ENCODE measurements at places on chromosomes 13 and 19.

DNA sequence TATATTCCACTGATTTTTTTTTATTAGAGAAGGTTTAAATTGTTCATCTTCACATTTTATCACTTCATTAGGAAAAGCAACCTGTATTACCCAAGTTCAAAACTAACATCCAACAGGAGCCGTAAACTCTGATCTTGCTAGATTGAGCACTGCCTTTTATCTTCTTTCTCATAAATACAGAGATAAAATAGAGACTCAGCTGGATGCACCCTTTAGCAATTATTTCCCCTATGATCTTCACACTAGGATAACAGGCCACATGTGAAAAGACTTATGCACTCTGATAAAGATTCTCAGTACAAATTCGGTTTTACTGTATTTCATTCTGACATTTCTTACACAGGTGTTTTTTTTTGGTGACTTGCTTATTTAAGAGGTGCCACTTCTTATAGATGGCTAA is 2438.2 kb upstream of the PCDH20 start:
- DNase-seq: no peak

DNA sequence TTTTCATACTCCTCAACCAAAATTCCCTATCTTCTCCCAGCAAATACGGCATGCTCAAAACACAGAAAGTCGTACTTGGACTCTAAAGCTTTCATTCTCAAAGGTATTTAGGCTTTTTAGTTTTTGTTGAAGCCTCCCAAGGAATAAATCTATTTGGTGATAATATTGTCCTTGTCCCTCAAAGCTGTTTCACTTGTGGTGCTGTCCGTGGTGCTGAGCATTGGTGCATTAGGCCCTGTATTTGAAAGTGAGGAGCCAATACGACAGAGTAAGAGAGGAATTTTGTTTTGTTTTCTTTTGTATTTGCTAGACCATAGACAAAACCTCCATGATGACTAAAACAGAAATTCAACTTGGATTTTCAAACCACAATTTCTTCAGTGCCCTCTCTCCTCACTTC is 3.2 kb upstream of the LGALS13 start:
- no peak for DNase-seq

GRCh38 chr19:6663236-6664201 is 6.4 kb downstream of the TNFSF14 start:
- DNase-seq: peak; percentile 55

GRCh38 chr13:24215732-24216131 is 55.2 kb downstream of the SPATA13 start:
- DNase-seq: no peak

GRCh38 chr13:33740134-33740538 is 77.8 kb upstream of the RFC3 start:
- no peak for DNase-seq

DNA sequence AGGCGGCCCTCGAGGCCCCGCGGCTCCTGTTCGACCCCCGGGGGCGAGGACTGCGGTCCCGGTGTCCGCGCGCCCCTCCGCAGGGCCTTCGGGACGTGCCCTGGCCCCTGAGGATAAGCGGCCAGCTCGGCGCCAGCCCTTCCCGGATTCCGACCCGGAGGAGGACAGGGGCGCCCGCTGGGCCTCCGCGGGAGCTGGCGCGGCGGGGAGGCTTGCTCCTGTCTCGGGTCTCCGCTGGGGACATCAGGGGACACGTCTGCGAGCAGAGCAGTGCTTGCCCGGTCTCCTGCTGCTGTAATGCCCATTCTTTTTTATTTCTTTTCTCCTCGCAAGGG is 829 bp downstream of the B3GLCT start:
- DNase-seq: peak; percentile 55

GRCh38 chr13:77180011-77180410 is 146.9 kb downstream of the MYCBP2 start:
- DNase-seq: no peak

GRCh38 chr13:95289020-95289444 is 12.2 kb downstream of the ABCC4 start:
- no peak for DNase-seq

All from CD4-positive, alpha-beta T cell treated with Interleukin-15 for 1 hour (primary cell).